ENCODE measurements at places on chromosomes 7 and 10.

GRCh38 chr10:75954486-75954885, 523.1 kb downstream of the LRMDA start:
- DNase-seq = no peak

DNA sequence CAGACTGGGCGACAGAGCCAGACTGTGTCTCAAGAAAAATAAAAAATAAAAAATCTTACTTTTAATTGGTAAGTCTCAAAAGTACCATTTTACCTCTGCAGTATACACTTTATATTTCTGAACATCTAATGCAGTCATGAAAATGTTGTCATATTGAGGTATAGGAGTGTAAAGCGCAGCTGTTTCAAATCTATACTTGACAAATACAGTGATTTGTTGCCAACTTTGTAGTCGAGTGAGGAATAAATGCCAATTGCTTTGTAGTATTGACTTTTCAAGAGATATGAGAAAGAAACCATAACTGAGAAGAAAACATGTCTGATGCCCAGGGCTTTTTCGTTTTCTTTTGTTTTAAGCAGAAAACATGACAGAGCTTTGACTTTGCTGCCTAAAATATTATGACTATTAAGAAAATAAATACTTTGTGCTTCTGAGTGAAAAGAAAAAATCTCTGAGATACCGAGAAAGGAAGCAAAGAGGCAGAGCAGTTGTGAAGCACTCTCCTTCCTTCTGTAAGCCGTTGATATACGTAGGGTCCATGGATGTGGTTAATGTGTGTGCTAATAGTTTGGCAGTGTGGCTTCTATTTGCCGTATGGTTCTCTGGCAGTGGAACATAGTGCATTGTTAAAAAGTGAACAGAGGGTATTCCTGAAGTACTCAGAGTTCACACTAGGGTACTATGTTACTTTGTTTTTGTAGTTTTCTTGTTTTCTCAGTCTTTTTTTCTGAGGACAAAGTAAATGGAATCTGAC, 38.2 kb downstream of the AVL9 start:
- DNase-seq = no peak

- DNase-seq = no peak
Observed at GRCh38 chr10:35463105-35463867, 127.0 kb downstream of the CCNY start.

DNA sequence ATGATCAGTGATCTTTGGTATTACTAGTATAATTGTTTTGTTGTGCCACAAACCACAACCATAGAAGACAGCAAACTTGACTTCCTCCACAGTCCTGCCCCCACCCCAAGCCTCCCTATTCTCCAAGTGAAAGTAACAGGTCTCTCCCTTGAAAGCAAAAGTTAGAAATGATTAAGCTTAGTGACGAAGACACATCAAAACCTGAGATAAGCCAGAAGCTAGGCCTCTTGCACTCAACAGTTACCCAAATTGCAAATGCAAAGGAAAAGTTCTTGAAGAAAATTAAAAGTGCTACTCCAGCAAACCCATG, 7.5 kb downstream of the SAR1A start:
- no peak for DNase-seq

DNA sequence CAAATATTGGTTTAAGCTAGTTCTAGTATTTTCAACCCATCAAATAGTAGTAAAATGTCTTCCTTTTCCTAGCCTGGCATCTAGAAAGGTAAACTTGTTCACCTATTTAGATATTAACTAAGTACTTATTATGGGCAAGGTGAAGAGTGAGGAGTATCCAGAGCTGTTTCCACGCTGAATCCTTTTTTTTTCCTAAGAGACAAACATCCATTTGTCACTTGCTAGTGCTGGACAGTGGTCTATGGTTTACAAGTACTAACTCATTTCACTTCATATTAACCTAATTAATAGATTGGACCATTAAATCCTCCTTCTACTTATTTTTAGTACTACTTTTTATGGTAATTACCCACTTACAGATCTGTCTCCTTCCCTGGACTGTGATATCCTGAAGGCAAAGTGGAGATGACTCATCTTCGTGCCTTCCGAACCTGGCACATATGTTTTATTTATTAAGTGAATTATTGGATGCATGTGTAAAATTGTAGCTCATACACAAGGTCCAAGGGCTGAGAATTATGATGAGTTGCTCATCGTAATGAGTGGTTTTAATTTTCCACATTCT, 159.6 kb upstream of the IGFBP3 start:
- DNase-seq = no peak

DNA sequence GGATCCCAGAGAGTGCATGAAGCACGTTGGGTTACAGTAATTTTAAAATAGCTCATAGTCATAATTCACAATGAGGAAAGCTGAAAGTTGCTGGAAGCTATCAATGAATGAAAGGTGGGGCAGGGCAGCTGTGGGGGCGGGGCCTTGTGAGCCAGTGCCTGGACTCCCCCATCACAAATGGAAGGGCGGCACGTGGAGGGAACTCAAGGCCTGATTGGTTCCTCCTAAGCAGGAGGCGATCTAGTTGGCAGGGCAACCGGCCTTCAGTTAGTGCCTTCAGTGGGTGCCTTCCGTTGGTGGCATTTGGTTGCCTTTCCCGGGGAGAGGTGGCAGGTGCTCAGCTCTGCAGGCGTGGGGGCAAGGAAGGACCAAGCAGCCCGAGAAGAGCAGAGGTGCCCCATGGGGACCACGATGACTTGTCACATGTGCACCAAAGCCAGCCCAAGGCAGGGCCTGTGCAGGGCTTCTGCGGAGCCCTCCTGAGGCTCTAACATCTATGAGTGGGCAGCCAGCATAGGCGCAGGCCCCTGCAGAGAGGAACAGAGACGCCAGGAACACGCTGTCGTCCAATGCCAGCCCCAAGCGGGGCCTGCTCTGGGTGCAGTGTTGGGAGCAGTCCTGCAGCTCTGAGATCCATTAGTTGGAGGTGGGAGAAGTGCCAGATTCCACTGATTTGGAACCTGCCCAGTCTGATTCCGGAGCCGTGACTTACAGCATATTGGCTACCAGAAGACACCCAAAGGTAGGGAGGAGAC, 59.8 kb upstream of the PDSS1 start:
- no peak for DNase-seq

DNA sequence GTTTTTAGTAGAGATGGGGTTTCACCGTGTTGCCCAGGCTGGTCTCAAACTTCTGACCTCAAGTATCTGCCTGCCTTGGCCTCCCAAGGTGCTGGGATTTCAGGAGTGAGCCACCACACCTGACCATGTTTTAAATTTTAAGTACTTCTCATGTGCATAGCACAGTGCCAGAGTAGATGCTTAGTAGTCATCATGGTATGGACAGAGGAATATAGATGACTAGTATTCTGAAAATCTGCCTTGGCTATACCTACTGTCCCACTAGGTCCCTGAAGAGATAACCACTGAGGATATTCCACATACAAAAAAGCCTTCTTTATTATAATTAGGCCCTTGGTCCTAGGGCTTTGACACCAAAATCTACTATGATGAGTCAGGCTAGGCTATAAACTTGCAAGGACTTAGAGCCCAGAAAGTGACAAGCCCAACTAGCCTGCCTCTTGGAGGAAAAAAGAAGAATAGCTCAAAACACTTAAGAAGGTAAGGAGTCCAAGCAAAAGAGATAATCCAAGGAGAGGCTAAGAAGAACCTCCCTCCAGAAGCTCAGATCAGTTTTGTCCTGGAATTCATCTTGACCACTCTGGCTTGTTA, 34.0 kb downstream of the LUC7L2 start:
- DNase-seq = no peak
